ENCODE measurements at places on chromosomes 4 and X. TPM values are rescaled to one million over a fixed set of nuclear protein-coding genes. Genes with fewer than 3 reads are reported as not detected.

The SOX3 gene
- not detected for total RNA-seq

The THAP9 gene
- total RNA-seq: 4.2 TPM

The CT83 gene
- total RNA-seq: not detected

The TMEM164 gene
- total RNA-seq: 19.9 TPM

The CRMP1 gene
- under 0.01 TPM for total RNA-seq

The GC gene
- total RNA-seq: not detected

The CCNA2 gene
- 5.1 TPM for total RNA-seq

The PPBP gene
- total RNA-seq: not detected

The PCDH10 gene
- 85.6 TPM for total RNA-seq

The CFAP47 gene
- not detected for total RNA-seq

The PAGE2B gene
- not detected for total RNA-seq

The ZNF711 gene
- 0.33 TPM for total RNA-seq

All from smooth muscle cell of the pulmonary artery (primary cell).